ENCODE measurements at places on chromosomes 2 and 18.

DNA sequence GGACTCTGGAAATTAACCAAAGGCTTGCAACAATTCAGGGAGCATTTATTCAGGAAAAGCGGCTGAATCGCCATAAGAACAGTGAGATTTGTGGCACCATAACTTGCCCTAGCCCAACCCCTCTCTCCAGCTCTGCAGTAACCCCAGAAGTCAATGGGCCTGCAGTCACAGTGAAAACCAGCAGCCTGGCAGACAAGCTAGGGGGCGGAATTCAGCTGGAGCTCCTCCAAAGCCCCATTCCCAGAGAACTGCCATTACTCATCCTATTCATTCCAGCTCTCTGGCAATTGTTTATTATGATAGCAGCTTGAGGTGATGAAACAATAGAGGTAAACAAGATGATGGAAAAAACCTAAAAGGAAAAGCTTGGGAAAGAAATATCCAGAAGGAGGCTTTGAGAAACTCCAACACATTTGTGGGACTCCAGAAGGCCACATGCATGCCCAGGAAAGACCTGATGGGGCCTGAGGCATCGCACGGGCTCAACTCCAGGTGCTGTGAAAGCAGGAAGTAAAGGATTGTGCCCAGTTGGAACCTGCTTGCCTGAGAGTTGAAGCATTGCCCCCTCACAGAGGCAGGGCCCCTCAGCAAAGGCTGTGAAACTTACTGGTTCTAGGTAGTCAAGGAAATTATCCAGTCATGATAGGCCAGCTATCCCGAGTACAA is 126.7 kb downstream of the TWIST2 start:
- DNase-seq: no peak

DNA sequence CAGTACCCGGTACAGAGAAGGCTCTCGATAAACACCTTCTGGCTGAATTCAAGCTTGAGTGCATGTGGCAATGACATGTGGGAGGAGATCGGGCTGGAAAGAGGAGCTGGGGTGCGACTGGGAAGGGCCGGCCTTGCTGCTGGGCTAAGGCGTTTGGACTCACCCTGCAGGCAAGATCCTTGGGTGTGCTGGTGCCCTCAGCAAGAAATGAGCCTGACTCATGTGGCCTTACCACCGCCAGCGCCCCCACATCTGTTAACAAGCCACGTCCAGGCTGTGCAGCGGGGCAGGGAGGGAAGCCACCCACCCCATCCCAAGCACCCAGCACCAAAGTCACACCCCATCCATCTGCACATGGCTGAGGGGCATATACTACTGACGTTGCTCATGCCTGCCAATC is 1.3 kb downstream of the HS1BP3 start:
- DNase-seq: no peak

- no peak for DNase-seq
Measured at GRCh38 chr2:69305712-69306392, 81.2 kb downstream of the GFPT1 start.

DNA sequence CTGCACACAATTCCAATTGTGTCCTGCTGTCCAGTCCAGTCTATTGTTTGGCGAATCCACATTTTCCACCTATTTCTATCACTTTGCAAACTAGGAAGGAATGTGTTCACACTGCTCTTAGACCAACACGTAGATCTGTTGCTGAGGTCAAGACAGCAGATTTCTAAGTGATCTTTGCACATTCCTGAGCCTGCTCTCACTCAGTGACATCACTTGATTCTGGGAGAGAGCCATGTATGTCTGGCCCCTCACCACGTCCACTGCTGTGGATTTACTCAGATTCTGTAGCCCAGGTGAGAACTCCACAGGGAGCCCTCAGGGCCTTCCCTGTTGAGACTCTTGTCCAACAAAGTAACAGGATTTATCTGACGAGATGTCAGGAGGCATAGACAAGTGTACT is 317.2 kb downstream of the TSN start:
- no peak for DNase-seq

- DNase-seq: no peak
Measured at GRCh38 chr18:72208920-72209676, 335.0 kb downstream of the CBLN2 start.

- no peak for DNase-seq
Measured at GRCh38 chr2:235502336-235502735, 8.5 kb downstream of the AGAP1 start.

GRCh38 chr2:239887604-239888003 is 137.5 kb downstream of the NDUFA10 start:
- no peak for DNase-seq

GRCh38 chr2:169015943-169016342 is 15.2 kb downstream of the ABCB11 start:
- no peak for DNase-seq

DNA sequence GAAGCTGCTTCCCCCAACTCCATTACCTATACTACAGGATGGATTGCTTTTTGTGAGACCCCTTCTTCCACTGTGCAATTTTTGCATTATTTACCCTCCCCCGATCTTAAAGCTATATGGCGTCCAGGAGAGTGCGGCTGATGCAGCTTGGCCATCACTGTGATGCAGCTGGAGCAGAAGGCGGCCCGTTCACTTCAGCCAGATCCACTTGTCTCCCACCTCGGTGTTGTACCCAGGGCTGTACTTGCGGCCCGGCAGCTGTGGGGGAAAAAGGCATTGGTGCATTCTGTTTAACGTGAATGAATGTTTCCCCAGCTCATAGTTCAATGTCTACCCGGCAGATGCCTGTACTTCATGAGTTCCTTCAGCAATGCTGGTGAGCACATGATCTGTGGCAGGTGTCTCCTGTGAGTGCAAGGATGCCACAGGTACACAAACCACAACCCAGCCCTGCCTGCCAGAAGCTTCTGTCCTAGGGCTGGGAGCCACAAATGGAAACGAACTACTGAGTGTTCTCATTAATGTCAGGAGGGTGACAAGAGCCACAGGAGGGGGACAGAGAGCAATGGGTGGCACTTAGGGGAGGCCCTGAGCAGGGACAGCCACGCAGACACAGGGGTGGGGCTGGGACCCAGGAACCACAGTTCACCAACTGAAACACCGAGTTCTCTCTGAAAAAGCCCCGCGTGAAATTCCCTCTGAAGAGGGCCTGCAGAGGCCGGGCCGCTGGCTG is 64.0 kb downstream of the NDUFA10 start:
- no peak for DNase-seq

DNA sequence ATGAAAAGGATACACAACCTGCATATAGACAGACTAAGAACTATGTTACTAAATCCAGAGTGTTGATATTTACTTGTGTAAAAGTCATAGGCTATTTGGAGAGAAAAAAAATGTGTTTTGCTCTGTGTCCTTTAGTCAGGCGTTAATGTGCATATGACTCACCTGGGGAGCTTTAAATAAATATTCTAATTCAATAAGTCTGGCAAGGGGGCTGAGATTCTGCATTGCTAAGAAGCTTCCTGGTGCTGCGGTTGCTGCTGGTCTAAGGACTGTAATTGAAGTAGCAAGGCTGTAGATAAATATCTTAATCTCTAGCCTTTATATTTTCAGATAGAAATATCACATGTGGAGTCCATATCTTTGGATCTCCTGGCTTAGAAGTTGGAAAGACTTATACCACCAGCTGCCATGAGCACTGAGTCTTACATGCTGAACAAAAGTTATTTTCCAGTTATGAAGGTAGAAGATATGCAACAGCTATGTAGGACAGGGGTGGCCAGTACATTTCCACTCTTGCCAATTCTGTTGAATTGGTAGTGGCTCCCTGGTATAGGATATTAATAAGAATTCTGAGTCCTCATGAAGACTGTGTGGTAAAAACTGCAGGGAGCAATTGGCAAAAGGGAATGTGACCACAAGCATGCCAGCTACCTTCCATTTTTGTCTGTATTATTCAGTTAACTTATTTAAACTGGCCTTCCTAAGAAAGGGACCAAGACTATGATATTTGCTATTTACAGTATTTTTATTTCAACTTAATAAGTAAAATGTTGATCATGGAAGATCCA is 4.8 kb downstream of the SPAG16 start:
- DNase-seq: no peak

DNA sequence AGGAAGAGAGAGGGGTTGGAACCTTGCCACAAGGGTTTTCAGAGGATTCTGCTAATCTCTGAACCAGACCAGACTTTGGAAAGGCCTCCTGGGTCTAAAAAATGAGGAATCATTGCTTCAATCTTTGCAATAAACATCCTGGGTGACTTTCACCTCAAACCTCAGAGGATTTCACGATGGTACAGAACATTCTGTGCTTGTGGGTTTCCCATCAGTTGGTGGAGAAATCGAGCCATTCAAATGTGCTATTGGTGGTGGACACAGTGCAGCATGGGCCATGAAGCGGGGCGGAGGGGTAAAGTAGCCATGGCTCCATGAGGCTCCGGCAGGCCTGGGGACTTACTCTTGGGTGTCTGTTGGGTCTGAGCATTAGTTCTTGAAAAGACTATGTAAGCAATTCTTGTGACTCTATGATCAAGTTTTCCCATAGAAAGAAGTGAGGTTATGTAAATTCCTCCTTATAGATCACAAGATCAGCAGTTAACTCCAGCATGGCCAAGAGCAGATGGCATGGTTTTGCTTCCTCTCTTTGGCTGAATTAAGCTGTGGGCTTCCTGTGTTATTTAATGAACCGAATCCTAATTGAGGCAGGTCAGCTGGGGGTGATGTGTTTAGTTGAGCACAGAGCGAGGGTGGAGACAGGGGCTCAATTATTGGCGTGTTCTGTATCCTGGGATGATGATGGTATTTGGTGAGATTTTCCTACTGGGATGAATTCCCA is 1.9 kb upstream of the IL1R2 start:
- no peak for DNase-seq

DNA sequence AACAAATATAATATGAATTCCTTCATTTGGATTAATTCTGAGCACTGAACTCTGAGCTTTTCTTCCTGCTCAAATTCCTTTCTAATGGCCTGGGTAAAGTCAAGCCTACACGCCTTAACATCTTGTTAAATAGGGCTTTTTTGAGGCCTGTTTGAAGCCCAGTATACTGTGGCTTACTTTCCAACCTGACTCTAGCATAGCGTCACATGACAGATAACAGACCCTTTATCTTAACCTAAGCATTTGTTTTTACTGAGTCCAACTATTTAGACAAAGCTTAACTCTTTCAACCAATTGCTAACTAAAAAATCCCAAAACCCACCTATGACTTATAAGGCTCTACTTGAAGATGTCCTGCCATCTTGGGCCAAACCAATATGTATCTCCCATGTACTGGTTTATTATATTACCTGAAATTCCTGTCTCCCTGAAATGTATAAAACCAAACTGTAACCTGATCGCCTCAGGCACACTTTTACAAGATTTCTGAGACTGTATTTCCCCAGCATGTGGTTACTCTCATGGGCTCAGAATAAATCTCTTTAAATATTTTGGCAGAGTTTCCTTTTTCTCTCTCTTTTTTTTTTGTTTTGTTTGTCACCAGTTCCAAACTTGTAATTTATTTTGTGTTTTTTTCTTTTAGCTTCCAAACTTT is 271.1 kb upstream of the VWC2L start:
- no peak for DNase-seq

DNA sequence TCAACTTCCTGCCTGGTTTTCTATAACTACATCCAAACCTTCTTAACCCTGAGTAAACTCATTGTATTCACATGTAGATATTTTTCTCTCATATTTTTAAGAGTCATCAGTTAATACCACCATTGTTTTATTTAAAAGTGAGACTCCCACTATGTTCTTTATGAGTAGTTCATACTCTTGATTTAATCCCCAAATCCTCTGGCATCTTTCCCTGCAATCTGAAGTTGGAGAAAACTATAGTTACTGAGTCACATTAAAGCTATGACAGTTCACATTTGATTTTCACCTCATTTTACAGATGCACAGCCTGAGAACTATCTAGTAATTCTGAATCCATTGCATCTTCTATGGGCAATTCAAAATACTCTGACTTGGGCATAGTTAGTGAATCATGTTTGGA is 1358.7 kb upstream of the NRXN1 start:
- no peak for DNase-seq

DNA sequence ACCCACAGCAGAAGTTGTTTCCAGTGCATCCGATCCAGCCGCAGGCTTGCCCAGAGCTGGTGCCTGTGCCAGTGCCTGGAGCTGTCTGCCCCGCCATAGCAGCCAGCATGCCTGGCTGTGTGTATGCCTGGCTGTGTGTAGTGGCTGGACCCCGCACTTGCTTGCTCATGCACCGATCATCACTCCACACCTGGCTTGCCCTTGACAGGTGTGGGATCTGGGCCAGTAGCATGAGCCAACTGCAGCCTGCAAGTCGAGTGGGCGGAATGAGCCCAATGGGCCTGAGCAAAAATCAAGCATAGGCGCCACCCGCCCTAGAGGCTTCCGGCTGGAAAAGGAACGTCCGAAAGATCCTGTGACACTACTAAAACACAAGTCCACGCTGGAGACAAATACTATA is 74.5 kb downstream of the EPB41L3 start:
- DNase-seq: no peak

GRCh38 chr2:101012054-101012705 is 10.1 kb downstream of the RPL31 start:
- DNase-seq: no peak

GRCh38 chr2:206105541-206105940 is 19.6 kb upstream of the INO80D start:
- no peak for DNase-seq

- DNase-seq: no peak
Measured at GRCh38 chr2:180219491-180219890, 212.4 kb upstream of the CWC22 start.

- no peak for DNase-seq
Measured at GRCh38 chr18:9130195-9130594, 6.4 kb upstream of the ANKRD12 start.

- DNase-seq: no peak
Measured at GRCh38 chr2:85716346-85716914, 22.3 kb downstream of the GNLY start.

- no peak for DNase-seq
Measured at GRCh38 chr2:167986223-167986622, 261.2 kb downstream of the STK39 start.

DNA sequence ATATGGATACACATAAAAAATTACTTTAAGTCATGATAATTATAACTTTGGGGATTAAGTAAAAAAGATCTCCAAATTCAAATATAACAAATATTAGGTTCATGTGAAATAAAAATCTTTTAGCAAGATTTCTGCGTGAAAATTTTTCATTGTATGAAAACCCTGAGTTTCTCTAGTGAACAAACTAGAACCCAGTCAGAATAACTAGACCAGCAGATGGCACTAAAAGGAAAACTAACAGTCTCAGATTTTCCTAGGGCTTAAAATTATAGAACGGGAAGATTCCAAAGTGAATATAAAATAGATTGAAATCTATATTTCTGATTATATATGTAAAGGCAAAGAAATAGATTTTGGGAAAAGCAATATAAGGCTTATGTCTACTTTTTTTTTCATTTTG is 43.3 kb downstream of the TMEM200C start:
- no peak for DNase-seq

- no peak for DNase-seq
Measured at GRCh38 chr2:168587307-168587706, 131.2 kb downstream of the CERS6 start.

- DNase-seq: no peak
Measured at GRCh38 chr18:62781262-62781661, 65.9 kb downstream of the PHLPP1 start.

DNA sequence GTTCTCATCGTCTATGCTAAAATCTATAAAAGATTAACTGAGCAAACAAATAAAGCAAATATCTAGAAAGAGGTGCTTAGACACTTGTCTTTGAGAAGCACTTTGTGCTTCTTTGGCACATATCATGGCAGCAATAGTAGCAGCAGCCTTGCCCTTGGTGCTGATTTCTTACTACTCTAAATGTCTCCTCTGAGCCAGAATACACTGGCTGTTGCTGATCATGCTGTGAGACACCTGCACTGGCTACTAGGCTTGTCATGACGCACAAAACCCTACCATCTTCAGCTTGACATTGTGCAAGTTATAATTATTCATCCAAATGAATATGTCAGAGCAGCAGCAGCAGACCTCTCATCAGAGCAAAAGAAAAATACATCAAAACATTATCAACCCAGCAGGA is 46.7 kb downstream of the FANCL start:
- no peak for DNase-seq

Data from CD4-positive, alpha-beta T cell treated with Interleukin-6 at 100 ng/mL for 8 hours (primary cell).